ENCODE measurements at places on chromosomes 4 and X. TPM values are rescaled to one million over a fixed set of nuclear protein-coding genes. Genes with fewer than 3 reads are reported as not detected.

The SPANXN4 gene
- not detected for total RNA-seq

The LSM6 gene
- 1.9 TPM for total RNA-seq

- H3K4me1 ChIP-seq: peaks cover under 1% of the 10 kb centered on the region
- H3K27me3 ChIP-seq: no peaks in the 10 kb centered on the region
- H3K36me3 ChIP-seq: no peaks in the 10 kb centered on the region
- H3K27ac ChIP-seq: no peak overlapping the region
- no peak overlapping the region for H3K4me3 ChIP-seq
Observed at GRCh38 chr4:40571208-40571607, 58.5 kb downstream of the RBM47 start.

The RPS6KA6 gene
- total RNA-seq: 16.4 TPM

GRCh38 chr4:127344071-127344470 is 288.7 kb upstream of the INTU start:
- no peaks in the 10 kb centered on the region for H3K4me1 ChIP-seq
- no peaks in the 10 kb centered on the region for H3K27me3 ChIP-seq
- no peaks in the 10 kb centered on the region for H3K36me3 ChIP-seq
- H3K27ac ChIP-seq: no peak overlapping the region
- DNase-seq: no peak

GRCh38 chrX:63282077-63282476 is 69.1 kb downstream of the SPIN4 start:
- H3K4me1 ChIP-seq: no peaks in the 10 kb centered on the region
- no peak for DNase-seq

GRCh38 chr4:111040904-111041303 is 418.0 kb upstream of the PITX2 start:
- H3K4me1 ChIP-seq: no peaks in the 10 kb centered on the region
- no peaks in the 10 kb centered on the region for H3K36me3 ChIP-seq
- H3K27me3 ChIP-seq: no peaks in the 10 kb centered on the region
- H3K27ac ChIP-seq: no peak overlapping the region

DNA sequence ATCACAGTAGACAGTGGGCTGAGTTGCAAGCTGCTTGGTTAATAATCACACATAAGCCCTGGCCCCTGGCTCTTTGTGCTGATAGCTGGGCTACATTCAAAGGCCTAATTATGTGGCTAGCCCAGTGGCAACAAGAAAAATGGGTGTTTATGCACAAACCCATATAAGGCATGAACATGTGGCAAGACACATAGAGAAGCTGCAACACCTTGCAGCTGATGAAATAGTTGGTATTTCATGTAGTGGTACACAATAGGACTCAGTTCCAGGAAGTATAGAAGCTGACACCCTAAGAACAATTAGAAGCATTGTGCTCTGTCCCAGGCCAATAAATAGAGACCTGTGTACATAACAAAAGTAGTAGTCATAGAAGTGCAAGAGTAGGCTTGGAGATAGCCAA is 14.6 kb upstream of the ZNF630 start:
- no peak overlapping the region for H3K27ac ChIP-seq
- no peaks in the 10 kb centered on the region for H3K4me1 ChIP-seq
- no peaks in the 10 kb centered on the region for H3K27me3 ChIP-seq
- DNase-seq: no peak
- no peaks in the 10 kb centered on the region for H3K36me3 ChIP-seq

DNA sequence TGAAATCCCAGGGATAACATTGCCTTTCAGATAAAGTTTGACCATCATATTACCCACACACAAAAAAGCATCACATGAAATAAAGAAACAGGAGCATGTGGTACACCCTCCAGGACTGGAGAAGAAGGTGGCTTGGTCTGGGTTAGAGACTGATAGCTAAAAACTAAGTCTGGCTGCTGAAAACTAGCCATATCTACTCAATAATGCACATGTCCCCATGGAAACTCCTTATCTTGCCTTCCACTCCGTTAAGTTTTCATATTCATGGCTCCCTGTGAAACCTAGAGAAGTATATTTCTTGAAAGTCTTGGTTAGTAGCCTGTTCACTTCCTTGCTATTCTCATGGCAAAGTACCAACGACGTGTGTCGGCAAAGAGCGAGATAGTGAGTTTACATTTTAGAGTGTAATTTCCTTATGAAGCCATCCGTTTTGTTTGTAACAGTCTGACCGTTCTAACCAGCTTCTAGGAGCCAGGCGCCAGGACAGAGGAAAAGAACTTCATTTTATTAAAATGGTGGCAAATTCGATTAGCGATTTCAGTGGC is 6.7 kb upstream of the DCTD start:
- no peak overlapping the region for H3K4me3 ChIP-seq
- H3K4me1 ChIP-seq: peaks cover 13% of the 10 kb centered on the region
- H3K27ac ChIP-seq: no peak overlapping the region
- no peaks in the 10 kb centered on the region for H3K36me3 ChIP-seq
- H3K27me3 ChIP-seq: no peaks in the 10 kb centered on the region
- no peak for DNase-seq

DNA sequence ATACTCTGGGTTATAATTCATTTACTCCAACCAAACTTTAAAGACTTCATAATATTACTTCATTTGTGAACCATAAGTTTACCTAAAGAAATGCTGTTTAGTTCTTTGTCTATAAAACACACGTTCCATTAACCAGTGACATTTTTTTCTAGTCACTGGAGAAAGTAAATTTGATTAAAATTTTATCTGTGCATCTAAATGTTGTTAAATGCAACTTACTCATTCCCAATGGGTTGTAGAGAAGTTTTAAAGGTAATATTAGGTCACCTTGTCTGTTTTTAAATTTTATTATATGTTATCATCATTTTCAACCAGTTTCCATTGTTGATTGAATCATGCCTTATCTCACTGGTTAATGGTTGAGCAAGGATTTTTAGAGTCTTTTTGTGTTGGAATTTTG is 401.4 kb downstream of the CCSER1 start:
- no peak overlapping the region for H3K27ac ChIP-seq
- H3K36me3 ChIP-seq: no peaks in the 10 kb centered on the region
- H3K4me3 ChIP-seq: no peak overlapping the region
- no peaks in the 10 kb centered on the region for H3K27me3 ChIP-seq
- H3K4me1 ChIP-seq: no peaks in the 10 kb centered on the region

The CT45A3 gene
- not detected for total RNA-seq

Data from transverse colon (tissue), 4 donors.